Activated naive CD4-positive, alpha-beta T cell treated with anti-CD3 and anti-CD28 coated beads, Interleukin-2, amount 50 U/mL, for 16 hours (primary cell): ENCODE measurements at places on chromosomes 1 and 21.

DNA sequence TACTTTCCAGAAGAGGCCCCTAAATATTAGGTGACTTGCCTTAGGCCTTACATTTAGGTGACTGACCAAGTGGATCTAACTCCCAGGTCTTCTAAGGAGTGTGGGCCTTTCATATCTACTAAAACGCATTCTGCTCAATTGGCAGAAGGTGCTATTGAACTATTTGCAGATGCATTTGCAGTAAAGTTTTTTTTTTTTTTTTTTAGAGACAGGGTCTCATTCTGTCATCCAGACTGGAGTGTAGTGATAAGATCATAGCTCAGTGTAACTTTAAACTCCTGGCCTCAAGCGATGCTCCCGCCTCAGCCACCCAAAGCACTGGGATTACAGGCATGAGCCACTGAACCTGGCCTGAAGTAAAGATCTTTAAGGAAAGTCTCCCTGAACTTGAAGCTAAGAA, 13.0 kb upstream of the ACBD6 start:
- DNase-seq: no peak

GRCh38 chr1:232473324-232473723, 156.6 kb downstream of the SIPA1L2 start:
- DNase-seq: no peak

DNA sequence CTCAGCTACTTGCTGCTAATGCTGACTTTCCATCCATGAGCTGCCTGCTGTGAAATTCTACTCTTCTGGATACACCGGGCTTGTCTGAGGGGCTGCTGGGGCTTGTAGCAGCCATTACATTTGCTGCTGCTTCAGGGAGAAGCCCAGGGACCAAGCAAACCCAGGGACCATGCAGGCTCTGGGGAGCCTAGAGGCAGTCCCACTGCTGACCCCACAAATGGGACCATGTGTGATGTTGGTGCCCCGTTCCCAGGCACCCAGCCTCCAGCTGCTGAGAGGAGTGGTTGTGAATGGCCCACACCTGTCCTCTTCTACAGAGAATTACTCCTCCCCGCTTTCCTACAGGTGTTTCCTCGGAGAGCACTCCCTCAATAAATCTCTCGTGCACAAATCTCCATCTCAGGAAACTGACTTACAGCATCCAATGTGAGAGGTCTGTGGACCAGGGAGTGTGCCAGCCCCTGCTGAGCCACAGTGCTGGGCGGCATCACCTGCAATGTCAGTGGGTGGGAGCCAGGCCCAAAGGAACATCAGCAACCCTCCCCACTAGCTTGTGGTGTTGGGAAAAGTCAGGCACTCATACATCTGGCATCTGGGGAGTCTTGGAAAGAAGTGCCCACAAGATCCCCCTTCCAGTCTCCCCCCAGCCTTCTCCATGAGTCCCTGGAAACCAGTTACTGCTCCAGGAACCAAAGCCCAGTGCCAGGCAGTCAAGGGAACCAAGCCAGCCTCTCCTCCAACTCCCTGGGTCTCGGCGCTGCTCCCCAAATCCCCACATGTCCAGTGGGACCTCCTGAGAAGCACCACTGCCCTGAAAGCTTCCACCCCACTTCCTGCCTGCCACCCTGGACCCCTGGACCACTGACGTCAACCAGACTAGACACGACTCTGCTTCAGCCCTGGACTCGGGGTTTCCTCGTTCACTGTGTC, 65.1 kb downstream of the TCP10L start:
- no peak for DNase-seq

DNA sequence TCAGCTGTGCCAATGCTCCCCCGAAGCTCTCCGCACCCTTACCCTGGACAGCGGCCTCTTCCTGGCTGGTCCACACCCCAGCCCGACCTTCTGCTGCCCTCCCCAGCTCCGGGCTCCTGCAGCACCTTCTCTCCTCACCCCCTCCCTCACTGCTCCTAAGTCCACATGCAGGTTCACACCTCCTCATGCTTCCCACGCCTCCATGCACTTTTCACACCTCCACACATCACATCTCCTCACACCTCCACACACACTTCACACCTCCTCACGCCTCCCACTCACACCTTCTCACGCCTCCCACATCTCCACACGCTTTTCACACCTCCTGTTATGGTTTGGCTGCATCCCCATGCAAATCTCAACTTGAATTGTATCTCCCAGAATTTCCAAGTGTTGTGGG, 18.9 kb downstream of the GPR137B start:
- DNase-seq: no peak

GRCh38 chr1:1626207-1627141, 5.5 kb upstream of the MMP23B start:
- no peak for DNase-seq

- DNase-seq: no peak
These were observed 45.7 kb upstream of the FOXD3 start for GRCh38 chr1:63276624-63277023.
